Heart right ventricle (tissue), 16 donors: ENCODE measurements at places on chromosomes 1 and 21.

- no peak for DNase-seq
These were observed 917.9 kb upstream of the B3GALT2 start for GRCh38 chr1:194104247-194104844.

GRCh38 chr1:159804924-159805323 lies 2.8 kb downstream of the FCRL6 start:
- no peak for DNase-seq

DNA sequence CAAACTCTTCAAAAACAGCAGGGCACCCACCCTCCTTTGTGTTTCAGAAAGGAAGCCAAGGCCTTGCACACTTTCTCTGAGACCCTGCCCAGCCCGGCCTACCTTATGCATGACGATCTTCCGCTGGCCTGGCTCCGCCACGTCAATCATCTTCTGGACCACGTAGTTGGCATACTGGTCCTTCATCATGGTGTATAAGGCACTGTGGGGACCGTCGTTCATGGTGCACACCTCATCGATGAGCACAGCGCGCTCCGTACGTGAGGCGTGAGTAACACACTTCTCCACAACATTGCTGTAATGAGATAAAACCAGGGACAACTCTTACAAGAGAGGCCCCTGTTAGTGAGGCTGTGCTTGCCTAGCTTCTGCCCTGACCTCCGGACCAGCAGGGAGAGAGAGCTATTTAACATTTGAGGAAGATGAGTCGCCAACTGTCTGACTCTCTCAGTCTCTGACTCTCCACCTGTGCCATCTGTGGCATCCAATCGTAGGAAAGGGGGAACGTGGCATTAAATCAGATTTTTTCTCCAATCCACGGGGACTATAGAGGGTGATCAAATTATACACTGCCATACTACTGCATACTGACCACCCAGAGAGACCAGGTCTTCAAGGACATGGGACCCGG lies 28.1 kb upstream of the SDC3 start:
- no peak for DNase-seq

- DNase-seq, result no peak
These were observed 11.8 kb upstream of the RAP1GAP start for GRCh38 chr1:21680918-21681317.

GRCh38 chr1:113983391-113983790 lies 4.1 kb downstream of the OLFML3 start:
- no peak for DNase-seq

DNA sequence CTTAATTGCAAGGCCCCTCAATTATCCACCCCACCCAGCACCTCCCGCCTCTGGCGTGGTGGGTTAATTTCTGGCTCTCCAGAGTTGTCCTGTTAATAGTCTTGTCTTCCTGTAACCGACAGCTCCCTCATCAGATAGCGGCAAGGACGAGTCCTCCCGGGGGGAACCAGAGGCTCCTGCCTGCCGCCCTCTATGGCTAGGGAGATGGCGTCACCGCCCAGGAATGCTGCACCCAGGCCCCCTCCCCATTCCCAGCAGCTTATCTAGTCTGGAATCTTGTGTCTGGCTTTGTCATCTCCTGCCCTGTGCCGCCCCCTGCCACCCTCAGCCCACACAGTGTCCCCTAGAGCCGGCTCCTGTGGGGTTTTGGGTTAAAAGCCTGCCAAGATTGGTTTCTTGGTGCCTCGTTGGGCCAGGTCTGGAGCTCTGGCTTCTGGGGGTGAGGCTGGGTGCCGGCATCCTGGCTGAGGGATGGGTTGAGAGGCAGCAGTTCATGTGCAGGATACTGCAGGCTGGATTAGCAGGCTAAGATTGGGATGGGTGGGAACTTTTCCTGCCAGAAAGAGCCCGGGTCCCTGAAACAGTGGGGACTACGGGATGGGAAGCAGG lies 48.8 kb downstream of the EDN2 start:
- DNase-seq, result no peak

DNA sequence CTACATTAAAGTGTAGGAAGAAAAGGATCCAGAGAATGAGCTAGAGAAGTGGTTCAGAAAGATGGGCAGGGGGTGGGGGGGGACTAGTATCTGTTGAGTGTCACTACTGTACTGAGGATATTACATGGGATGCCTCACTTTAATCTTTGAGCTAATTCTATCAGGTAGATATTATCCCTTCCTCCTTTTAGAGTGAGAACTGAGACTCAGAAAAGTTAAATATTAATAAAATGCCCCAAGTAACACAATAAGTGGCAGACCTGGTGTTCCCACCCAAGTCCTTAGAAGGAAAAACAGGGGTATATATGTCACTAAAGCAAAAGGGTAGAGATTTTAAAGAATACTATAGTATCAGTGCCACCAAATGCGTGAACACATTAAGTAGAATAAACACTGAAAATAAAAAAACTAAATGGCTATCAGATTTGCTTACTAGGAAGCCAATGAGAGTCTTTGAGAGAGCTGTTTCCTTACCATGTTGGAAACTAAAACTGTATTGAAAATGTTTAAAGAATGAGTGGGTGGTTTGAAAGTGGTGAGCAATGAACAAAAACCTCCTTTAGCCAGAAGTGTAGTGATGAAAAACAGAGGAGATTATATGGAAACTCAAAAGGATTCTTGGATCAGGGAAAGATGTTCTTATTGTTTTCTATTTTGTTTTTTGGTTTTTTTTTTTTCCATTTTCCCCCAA lies 230.8 kb downstream of the BARHL2 start:
- DNase-seq, result no peak

DNA sequence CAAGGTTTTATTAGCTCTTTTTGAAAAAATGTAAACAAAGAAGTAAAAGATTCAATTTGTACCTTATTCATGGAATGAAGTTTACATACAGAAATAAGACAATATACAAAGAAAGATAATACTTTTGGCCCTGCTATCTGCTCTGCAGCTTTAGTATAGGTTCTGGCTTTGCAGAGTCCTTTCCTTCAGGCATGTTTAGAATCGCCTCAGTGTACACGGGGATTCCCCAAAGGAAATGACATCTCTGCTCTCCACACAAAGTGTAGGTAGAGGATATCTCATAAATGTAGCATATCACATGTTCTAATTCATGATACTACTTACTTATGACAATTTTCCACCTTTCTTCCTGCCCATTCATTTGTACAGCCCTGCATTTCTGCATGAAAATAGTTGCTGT lies 222.6 kb upstream of the DPYD start:
- DNase-seq, result no peak

GRCh38 chr1:180382326-180383115 lies 119.9 kb downstream of the ACBD6 start:
- no peak for DNase-seq

- DNase-seq, result no peak
These were observed 40.4 kb downstream of the ZNF691 start for GRCh38 chr1:42886800-42887199.

DNA sequence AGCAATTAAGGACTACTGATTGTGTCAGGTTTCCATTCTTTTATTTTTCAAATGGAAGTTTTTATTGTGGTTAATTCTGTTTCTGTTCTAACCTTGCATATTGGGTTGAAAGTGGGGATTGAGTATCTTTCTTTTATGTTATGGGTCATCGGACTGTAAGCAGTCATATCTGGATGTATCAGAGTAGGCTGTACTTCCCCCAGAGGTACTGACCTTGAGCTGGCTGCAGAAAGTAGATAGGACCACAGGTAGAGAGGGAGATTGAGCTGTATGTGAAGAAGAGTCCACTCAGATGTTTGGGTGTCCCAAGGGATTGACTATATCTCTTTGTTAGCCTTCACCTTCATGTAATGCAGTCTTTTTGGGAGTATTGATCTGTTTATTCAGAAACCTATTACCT lies 20.5 kb upstream of the ALG14 start:
- DNase-seq, result no peak

DNA sequence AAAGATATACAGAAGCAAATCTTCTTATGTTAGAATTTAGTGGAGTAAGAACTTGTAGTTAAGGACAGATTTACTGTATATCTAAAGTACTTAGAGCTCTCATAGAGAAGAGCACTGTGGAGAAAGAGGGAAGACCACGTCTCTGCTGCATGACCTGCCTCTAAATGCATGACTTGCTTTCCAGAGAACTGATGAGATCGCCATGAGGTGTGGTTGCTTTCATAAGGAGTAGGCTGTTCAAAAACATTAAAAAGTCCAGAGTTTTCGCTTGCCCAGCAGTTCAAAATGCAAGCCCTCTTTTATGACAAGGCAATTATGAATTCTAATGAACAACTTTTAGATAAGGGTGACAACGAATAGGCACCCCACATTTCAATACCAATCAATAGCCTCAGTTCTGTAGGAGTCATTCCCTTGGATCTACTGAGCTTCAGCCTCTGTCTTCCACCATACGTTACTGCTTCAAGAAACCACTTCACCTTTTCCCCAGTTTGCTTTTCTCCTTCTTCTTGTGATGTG lies 24.9 kb downstream of the SLC30A10 start:
- DNase-seq, result no peak

DNA sequence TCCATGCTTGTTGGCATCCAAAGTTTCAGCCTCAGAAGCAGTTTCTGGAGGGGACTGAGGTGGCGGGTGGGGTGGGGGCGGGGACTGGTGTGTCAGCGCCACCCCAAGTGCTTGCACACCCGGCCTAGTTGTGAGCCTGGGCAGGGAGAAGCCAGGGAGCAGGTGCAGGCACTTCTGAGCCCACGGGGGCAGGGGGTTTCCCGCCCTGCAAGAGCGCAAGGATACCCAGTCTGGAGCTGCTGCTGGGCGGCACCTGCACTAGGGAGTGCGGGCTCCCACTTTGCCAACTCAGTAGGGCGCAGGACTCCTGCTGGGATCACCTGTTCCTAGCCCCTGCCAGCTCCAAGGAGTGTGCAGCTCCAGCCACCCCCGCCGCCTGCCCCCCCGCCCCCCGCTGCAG lies 33.5 kb downstream of the MAGI3 start:
- no peak for DNase-seq

DNA sequence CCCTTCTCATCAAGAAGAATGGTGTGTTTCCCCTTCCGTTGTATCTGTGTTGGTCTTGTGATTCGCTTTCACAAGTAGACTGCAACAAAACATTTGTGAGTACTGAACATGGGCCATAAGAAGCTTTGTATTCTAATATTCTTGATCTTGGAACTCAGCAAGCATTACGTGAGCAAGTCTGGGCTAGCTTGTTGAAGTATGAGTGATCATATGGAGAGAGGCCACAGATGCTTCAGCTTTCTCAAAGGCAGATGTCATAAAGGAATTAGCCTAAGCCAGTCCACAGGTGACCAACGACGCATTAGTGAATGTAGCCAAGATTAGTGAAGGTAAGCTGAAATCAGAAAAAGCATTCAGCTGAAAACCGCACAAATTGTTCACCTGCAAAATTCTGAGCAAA lies 609.6 kb upstream of the NEGR1 start:
- no peak for DNase-seq

- DNase-seq, result no peak
These were observed 1.5 kb downstream of the S100PBP start for GRCh38 chr1:32818804-32819541.

GRCh38 chr1:167789501-167789900 lies 67.7 kb downstream of the MPZL1 start:
- DNase-seq, result no peak

DNA sequence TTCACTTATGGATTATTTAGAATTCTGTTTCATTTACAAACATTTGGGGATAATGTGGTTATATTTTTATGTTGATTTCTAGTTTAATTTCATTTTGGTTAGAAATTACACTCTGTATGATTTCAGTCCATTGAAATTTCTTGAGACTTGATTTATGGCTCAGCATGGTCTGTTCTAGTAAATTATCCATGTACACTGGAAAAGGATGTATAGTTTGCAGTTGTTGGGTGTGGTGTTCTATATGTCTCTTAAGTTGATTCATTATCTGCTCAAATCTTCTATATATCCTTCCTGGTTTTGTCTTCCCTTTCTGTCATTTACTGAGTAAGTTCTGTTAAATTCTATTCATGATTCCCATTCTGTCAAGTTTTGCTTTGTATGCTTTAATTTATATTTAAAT lies 52.3 kb downstream of the RAP1A start:
- no peak for DNase-seq

DNA sequence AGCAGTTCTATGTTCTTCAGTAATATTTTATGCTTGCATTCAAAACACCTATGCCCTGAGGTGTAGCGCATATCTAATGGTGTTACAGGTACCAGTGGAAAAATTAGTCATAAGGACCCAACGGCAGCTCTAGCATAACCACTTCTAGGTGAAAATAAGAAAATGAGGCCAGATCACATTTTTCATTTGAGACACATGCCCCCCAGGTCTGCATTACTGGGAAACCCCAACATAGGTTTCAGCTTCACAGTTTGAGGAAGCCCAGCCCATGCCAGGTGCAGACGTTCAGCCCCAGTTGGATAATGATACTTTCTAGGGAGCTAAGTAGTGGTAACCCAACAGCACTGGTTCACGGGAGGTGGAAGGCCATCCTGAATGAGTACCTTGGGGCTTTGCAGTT lies 129.8 kb downstream of the CNIH3 start:
- DNase-seq, result no peak

GRCh38 chr1:168555508-168556046 lies 11.8 kb upstream of the XCL2 start:
- no peak for DNase-seq
